ENCODE measurements at places on chromosomes 13 and 19.

DNA sequence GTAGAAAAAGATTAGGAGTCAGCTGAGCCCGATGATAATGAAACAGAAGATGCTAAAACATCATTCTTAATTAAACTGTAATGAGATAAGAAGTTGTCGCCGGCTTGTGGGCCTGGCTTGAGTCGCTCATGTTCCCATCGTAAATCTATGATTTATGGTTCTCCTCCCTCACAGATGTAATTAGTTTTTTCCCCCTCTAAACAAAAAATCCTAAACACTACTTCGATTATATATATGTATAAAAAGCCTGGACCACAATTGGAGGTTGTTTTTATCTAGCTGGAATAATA is 151.3 kb downstream of the PTPRS start:
- no peak for DNase-seq

DNA sequence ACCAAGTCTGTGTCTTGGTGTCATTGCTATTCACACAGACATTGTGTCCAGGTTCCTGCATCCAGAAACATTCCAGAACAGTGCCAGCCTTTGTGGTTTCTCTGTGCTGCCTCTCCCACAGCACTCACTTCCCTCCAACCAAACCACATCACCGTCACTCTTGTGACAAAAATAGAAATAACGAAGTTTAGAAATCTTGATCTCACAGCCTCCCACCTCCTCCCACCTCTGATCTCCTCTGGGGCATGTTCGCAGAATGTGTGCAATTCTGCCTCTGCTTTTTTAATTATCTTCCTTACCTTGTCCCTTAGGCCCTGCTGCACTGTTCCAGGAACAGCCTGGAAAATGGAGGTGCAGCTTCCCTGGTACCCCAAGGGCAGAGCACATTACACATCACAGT is 8.7 kb upstream of the SERPINE3 start:
- no peak for DNase-seq

DNA sequence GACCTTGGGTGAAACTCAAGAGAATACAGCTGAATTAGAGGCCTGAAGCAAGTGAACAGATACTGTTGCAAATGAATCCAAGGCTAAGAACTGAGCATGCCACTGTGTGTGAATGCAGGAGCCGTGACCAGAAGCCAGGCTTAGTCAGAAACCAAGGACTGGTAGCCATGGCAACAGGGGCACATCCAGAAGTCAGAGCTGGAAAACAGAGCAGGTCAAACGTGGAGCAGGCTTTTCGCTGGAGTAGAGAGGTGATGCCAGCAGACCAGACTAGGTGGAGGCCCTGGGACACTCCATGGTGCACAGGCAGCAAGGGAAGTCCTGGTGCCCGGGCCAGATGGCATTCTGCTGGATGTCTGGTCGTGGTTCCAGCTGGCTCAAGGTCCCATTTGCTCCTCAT is 564.1 kb downstream of the PCDH9 start:
- no peak for DNase-seq

- DNase-seq = no peak
These were observed 255.7 kb downstream of the DACH1 start for GRCh38 chr13:71611292-71611691.

DNA sequence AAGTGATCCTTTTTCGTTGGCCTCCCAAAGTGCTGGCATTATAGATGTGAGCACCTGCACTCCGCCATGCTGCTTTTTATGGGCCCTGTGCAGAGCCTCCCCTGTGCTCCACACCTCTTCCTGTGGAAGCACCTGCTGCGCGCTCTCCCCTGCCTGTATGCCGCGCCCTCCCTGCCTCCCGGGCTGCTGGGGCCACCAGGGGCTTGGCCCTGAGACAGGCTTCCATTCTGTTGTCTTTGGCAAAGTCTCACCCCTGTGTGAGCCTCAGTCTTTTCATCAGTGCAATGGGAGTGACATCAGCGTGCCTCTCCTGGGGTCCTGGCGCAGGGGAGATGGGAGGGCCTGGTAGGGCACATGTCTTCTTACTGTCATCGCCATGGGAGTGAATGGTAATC is 1.3 kb downstream of the FAM174C start:
- DNase-seq = no peak

- no peak for DNase-seq
These were observed 150.9 kb downstream of the URI1 start for GRCh38 chr19:30092721-30093569.

- no peak for DNase-seq
These were observed 641 bp downstream of the SGTA start for GRCh38 chr19:2782329-2782935.
